RKO (cell line): ENCODE measurements at places on chromosomes 1 and 21.

DNA sequence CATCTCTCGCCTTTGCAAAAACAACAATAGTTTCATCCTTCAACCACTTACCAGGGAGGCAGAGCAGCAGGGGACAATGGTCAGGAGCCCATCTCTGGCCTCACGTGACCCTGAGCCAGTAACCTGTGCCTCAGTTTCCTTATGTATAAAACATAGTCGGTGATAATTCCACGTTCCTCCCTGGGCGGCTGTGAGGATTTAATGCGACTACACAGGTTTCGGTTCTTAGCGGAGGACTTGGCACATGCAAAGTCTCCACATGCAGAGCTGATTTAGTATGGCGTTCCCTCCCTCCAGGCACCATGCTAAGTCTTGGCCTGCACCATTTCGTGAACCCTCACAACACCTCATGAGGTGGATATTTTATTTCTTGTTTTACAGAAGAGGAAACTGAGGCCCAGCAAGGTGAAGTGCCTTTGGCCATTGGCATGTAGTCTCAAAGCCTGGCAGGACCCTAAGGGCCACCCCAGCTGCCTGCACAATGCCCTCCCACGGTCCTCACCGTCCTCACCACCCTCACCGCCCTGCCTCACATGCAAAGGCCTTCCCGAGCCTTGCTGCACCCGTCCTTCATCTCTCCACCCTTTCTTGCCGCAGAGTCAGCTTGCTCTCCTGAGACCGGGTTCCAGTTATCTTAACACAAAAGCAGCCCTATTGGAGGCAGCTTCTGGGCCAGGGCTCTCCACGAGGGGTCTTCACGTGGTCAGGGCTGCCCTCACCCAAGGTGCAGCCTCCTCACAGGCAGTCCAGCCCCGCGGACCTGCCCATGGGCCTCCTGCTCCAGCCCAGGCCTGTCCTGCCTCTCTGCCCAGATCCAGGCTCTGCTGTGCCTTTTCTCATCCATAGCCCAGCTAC, 48.9 kb downstream of the SYF2 start:
- no peak for DNase-seq

DNA sequence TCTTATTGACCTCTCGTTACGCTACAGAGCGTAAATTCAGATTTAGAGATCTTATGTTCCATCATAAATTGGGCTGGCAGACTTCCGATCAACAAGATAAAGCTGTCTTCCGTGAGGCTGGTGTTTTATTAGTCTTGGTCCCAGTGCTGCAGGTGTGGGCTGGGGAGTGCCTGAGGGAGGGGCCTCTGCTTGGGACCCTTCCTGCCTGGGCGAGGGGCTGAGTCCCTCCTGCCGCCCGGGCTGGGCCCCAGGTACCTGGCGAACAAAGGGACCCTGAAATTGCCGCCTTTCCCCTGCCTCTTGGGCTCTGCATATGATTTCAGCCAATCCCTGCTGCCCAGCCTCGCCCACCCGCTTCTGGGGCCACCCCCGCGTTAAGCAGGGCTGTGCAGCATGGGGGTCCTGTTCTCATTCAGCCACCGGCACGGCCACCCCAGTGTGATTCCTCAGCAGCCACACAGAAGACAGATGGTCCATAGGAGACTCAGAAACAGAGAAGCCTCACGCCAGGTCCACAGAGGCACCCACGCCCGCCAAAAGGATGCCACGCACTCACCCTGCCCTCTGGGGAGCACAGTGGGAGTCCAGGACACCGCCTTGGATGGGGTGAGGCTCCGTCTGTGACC, 6.1 kb upstream of the SAMD11 start:
- no peak for DNase-seq

DNA sequence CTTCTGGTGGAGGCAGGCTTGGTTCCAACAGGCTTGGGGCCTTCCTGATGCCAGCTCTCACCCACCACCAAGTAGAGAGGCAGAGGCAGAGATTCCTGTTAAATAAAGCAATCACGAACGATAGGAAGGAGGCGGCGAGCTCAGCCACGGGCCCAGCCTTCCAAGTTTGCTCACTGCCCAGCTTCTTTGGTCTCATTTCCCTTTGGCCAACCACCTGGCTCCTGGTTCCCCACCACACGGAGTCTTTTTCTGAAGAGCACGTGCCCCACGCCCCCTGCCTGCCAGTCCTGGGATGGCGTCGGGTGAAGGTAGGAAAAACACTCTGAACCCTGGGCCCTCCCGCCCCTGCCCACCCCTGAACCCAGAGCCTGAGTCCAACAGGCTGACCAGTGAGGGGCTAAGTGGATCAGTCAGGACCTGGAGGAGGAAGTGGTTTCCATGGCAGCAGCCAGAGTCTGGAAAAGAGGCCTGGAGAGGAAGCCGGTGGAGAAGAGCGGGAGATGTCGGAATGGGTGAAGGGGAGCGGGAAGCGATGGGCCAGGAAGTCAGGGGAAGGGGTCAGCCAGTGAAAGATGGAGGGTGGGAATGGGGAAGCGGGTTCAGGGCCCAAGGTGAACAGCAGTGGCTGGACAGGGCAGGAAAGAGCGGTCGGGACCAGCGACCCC, 158.2 kb upstream of the KLHDC7A start:
- no peak for DNase-seq

DNA sequence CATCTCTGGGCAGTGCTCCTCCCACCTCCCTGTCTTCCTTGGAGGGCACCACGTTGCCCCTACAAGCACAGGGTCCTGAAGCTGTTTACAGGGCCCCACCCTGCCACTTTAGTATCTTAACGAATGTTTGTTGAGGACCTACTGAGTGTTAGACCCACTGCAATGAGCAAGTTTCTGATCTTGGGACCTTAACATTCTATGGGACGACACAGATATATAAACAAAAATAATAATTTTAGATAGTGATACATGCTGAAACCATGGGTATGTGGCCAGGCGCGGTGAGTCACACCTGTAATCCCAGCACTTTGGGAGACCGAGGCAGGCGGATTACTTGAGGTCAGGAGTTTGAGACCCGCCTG, 10.1 kb downstream of the ENTREP3 start:
- no peak for DNase-seq

DNA sequence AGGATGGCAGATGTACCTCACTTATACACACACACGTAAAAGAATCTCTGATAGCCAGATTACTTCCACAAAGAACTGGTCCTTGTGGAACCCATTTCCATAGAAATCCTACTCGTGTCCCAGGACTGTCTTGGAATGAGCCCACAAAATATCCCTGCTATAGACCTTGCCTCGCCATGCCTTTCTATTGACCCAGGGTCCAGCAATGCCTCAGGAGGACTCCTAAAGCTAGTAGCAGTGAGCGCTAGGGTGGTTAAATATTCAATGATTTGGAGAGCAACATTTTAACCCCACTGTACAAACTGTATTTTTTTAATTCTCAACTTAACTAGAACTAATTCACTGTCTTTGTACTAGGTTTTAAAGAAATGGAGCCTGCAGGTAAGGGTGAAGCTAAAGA, 26.9 kb downstream of the OR10J5 start:
- no peak for DNase-seq

DNA sequence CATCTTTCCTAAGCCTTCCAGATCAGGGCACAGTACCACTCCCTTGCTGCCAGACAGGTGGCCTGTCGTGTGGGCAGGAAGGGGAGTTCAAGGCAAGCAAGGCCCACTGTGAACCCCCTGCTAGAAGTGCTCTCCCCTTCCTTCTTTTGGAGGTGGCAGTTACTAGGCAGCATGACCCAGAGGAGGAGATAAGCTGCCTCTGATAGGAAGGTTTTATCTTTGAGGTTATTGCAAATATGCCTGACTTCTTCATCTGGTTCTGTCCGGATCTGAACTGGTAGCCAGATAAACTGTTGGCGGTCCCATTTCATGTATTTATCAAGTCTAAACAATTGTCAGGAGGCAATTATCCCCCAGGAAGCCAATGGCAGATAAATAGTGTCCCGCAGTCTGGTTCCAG, 198.2 kb upstream of the LMO4 start:
- no peak for DNase-seq

DNA sequence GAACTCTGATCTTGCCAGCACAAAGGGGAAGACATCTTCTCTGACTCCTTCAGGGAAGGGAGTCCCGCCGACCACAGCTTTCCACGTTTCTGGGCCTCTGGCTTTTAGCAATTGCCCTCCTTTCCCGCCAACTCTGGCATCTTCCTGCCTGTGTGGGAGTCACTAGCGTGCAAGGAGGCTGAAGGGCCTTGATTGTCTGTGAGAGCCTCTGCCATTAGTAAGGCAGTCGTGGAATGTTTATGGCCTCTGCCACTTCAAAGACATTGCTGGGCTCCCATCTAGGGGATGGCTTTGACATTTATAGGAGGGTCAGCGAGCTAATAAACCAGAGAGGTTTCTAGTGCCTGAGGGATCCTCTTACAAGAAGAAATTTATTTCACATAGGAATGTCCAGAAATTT, 14.3 kb upstream of the PROK1 start:
- DNase-seq = no peak

DNA sequence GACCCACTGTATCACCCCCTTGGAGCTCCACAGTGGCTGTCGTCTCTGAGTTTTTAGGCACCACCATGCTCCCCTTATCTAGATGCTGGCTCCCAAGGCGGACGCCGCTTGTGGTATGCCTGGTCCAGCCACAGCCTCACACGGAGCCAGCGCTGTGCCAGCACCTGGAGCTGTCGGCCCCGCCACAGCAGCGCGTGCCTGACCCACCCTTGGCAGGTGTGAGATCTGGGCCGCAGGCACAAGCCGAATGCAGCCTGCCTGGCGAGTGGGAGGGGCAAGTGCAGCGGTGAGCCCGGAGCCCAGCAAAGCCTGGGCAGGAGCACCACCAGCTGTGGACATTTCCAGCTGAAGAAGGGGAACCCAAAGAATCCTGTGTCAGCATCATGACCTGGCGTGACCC, 91.9 kb upstream of the BACE2 start:
- no peak for DNase-seq

DNA sequence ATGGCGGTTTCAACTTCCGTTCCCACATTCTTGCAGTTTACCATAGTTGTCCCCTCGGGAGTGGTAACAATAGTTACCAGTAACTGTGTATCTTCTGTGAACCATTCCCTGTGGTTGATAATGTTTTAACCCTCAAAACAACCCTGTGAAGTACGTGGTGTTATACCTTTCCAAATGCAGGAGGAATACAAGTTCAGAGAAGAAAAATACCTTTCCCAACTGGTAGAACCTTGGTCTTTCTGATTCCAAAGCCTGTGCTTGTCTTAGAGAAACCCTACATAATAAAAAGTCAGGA, 789 bp downstream of the BTF3L4 start:
- DNase-seq = no peak

GRCh38 chr1:25664357-25665199, 48.0 kb downstream of the MAN1C1 start:
- no peak for DNase-seq

GRCh38 chr1:246065592-246065991, 441.5 kb downstream of the SMYD3 start:
- no peak for DNase-seq

DNA sequence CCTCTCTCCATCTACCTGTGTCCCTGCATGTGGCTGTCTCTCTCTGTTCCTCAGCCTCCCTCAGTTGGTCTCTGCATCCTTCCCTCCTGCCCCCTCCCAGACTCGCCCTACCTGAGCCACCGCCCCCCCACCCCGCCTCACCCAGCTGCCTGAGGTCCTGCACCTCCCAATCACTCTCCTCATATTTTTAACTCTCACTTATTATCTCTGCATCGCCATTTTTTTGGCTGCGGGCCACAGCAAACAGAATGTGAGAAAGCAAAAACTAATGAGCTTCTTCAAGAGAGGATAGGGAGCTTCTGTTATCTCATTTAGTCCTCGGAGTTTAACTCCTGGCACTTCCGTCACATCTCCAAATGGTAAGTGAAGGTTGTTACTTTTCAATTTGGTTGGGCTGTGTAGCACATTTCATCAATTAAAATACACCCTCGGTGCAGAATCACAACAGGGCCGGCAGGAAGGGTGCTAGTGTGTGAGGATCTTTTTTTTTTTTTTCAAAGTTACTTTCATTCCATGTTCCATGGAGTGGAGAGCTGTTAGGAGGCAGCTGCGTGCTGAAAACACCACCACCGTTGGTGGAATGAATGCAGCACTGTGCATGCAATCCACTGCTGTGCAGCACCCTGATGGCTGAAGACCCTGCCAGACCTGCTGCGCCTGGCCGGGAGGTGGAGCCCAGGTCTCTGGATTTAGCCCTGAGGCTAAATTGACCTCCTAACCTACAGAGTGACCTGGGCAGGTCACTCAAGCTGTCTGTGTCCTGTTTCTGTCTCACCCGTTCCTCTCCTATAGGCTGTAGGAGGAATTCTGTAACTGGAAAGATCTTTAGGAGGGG, 157.2 kb upstream of the NFIA start:
- DNase-seq = no peak

GRCh38 chr1:214524824-214525223, 26.6 kb downstream of the PTPN14 start:
- no peak for DNase-seq

DNA sequence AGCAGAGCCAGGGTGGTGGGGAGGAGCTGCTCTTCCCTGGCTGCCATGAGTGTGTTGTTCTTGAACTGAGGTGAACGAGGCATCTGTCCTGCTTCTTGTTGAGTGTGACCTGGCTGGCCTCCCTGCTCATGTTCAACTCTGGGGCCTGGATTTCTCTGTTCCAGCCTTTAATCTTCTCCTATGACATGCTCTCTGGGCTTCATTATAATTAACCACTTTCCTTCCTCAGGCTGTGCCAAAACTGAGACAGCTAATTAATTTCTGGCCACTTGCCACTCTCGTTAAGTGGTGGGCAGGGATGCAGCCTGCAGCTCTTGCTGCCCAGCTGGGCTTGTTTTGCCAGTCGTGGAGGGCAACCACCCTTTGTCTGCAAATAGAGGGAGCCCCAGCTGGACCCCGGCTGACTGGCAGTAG, 23.3 kb downstream of the OPRD1 start:
- no peak for DNase-seq

DNA sequence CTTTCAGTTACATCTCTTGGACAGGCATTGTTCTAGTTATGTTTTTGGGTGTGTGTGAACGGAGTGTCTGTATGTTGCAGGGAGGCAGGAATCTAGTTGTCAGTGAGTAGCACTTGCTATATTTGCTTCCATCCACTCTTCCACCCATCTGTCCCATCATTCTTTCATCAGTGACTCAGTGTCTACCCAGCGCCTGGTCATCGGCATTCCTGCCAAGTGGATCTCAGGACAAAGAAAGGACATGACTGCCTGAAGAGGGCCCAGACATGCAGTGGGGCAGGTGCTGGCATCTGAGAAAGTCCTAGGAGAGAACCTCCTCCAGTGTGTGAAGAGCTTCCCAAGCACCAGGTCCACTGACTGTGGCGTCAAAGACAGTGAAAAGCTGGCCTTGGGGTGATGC, 27.3 kb upstream of the MAGOH start:
- no peak for DNase-seq

DNA sequence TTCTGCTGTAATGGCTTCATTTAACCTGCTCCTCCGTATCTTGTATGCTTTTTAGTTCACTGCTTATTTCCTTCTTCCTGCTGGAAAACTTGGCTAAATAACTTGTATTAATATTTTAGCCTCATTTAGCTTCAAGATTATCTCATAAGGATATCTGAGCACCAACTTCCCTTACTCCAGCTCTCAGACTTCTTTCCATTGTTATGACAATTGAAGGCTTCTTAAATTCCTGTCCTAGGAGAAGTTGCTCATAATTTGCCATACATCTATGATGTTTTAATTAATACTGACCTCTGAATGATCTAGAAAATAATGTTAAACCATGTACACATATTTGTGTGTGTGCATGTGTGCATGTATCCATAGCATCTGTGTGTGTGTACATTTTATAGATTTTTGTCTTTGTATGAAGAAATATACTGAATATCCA, 1524.4 kb upstream of the TPTE start:
- DNase-seq = no peak

GRCh38 chr21:21631961-21632360, 633.8 kb downstream of the NCAM2 start:
- DNase-seq = no peak
